GM23338 (cell line): ENCODE measurements at places on chromosomes 16 and 17. TPM values are rescaled to one million over a fixed set of nuclear protein-coding genes. Genes with fewer than 3 reads are reported as not detected.

Gene CHRNE
- 0.23 and 1.2 TPM in 2 replicates for total RNA-seq

Gene KRT33A
- total RNA-seq, result not detected in 2 replicates

DNA sequence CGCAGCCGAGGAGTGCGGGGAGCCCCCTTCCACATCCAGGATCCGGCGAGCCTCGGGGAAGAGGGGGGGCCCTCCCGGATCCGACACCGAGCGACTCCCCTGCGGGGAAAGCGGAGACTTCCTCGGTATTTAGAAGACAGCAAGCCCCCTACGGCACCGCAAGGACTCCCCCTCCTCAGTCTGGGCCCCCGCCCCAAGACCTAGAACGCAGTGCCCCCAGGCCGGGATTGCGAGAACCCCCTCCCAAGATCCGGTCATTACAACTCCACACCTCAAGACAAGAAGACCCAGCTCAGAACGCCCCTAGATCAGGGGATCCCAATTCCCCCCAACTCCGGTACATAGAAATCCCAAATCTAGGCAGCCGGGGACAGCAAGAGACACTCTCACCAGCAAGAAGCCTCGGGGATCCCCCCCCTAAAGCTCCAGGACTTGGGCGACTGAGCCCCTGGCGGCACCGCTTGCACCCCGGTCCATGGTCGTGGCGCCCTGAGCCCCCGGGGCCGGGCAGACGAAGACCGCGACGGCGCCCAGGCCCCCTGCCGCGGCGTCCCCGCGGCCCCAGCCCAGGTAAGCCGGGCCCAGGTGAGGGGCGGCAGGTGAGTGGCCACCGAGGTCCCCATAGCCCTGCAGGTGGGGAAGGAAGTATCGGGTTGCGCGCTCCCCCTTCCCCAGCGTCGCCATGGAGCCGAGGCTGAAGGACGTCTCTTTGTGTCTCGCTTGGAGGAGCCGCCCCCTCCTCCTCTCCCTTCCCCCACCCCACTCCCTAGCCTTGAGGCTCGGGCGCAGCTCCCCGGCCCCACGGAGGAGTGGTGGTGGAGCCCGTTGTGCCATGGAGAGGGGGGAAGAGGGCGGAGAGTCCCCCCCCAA, 641 bp downstream of the SBK1 start:
- peak; percentile 94 for DNase-seq

- peak; percentile 96 for DNase-seq
These were observed at the start of gene PPP4C for GRCh38 chr16:30075503-30076275. TSS of gene PPP4C (plus strand) at chr16:30075994. CDS start at chr16:30076378, 384 bp downstream.

GRCh38 chr17:81429821-81430551, 34.7 kb downstream of the BAHCC1 start:
- DNase-seq, result no peak

- no peak for DNase-seq
These were observed 26.2 kb upstream of the ZNF652 start for GRCh38 chr17:49388290-49388640.

DNA sequence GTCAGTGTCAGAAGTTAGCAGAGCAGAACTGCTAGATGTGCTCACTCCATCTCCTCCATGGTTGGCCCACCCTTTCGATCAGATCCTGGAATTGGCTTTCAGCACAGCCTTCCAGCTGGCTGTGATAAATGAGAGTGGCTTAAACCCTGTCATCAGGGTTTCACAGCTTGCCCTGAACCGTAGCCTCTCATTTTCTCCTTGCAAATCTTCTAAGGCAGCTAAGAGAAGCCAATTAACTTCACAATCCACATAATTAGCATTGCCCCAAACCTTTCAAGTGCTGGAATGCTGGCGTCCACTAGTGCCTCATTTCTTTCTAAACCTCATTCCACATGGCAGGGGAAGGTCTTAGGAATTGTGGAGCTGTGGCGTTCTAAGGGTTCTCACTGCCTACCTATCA, 21.7 kb downstream of the MILR1 start:
- peak; percentile 31 for DNase-seq
